ENCODE measurements at places on chromosomes 4 and X.

DNA sequence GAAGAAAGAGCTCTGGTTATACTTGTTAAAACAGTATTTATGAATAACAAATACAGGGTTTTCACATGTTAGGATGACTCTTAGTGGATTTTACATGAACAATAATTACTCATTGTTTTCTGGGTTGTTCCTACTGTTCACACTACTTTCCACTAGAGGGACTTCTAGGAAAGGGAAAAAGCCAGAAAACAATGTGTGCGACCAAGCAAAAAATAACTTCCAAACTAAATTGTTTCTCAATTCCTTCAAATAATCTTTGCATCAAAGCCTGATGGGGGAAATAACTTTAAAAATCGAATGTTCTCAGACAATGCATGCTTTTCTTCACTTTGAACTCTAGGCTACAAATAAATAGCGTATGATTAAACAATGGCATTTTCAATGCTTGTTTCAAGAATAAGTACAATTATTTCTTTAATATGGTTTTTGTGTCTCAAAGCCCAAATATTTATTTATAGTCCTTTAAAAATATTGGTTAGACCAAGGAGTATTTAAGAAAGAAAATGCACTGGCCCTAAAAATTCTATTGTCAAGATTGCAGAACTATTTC, 72.1 kb upstream of the ETNPPL start:
- DNase-seq, result peak; percentile 26

- no peak for DNase-seq
Observed at GRCh38 chr4:76156635-76157034, 8.4 kb upstream of the NUP54 start.

GRCh38 chrX:68822641-68823410, 6.0 kb upstream of the EFNB1 start:
- no peak for DNase-seq

DNA sequence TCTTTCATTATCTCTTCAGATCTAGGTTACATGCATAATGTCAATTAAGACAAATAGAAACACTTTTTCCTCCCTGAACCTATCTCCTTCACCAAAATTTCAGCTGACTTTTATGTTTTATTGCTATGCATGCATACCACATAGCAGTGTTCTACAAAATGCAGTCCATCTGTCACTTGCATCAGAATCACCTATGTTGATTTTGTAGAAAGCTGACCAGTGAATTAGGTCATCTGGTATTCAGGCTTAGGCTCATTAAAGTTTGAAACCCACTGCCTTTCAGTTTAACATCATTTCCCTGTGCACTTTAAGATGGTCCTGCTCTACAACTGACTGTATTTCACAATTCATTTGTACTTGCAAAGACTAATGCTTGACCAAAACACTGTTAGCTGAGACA, 277.9 kb downstream of the CFAP299 start:
- no peak for DNase-seq

GRCh38 chrX:39595977-39596376, 501.8 kb downstream of the BCOR start:
- DNase-seq, result no peak

DNA sequence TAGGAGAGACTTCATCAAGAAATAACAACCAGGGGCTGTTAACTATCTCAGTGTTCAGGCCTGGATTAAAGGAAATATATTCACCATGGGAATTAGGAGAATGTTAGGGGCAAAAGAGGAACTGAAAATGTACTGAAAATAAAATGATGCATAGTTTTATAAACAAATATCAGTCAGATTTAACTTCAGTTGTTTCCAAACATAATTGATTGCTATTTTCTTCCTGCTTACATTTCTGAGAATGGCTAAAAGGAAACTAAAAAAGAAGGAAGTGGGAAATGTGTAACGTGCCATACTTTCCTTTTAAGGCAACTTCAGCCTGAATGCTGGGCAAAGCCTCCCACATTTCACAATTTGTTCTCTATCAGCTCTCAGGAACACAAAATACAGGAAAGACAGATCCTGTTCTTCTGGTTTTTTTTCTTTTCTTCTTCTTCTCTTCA, 178.1 kb downstream of the MAML3 start:
- no peak for DNase-seq

DNA sequence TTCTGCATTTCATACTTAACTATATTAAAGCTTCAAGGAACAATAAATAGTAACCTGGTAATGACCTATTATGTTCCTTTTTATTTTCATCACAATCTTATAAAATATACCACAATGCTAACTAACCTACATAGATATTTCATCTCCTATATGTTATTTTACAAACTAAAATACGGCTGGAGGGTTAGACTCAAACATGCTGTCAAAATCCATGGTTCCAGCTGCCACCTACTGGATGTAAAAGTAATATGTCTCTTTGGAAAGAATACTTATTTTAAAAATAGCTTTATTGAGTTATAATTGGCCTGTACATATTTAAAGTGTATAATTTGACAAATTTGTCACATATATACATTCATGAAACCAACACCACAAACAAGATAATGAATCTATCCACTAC, 15.0 kb downstream of the RGN start:
- DNase-seq, result peak; percentile 2
